Activated naive CD4-positive, alpha-beta T cell (primary cell): ENCODE measurements at places on chromosomes 13 and 19.

DNA sequence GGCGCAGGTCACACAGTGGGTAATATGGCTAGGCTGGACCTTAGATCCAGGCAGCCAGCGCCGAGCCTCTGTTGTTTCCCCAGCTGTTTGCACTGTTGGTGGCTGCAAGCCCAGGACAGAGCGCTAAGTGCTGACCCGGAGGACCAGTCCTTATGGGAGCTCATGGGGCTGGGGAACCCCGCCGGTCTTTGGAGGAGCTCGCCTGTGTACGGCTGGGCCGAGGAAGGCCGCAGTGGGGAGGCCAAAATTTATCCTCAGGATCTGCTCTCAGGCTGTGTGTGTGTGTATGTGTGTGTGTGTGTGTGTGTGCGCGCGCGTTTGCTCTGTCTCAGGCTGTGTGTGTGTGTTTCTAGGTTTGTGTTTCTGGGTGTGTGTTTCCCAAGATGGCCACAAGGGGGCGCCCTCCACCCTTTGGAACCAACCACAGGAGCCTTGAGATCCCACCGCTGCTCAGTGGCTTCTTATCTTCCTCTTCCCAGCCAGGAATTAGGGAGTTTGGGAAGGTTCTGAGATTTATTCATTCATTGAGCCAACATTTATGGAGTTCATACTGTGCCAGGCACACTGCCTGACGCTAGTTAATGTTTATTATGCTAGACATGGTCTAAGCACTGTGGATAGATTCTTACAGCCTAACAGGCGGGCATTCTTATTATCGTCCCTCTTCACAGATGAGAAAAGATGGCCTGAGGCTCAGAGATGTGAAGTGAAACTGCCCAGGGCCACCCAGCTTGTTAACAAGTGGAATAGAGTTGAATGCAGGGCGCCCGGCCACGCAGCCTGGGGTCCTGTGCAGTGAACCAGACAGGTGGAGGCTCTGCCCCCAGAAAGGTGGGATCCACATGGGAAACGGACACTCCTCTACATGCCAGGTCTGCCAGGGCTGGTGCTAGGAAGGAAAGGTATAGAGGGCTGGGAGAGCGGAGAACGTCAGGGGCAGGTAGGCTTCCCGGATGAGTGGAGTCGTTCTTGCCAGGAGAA lies 13.0 kb downstream of the PGLYRP1 start:
- peak; percentile 59 for DNase-seq

DNA sequence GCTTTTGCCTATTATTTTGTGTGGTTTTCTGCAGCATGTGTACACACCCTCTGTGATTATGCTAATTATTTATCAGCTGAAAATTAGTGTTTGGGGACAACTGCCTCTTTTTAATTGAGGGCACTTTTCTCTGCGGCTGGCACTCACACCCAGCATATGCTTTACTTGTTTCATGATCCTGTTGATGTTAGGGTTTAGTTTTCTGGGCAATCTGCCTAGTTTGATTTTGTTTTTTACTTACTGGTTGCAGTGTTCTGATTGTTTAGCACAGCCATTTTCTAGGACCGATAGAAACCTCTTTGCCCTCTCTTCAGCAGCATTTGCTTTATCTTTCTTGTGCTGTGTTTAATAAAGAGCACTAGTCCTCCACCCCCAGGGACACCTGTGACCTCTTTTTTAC lies 161.6 kb downstream of the PAN3 start:
- no peak for DNase-seq

GRCh38 chr19:3849092-3849491 lies 19.7 kb downstream of the ZFR2 start:
- DNase-seq, result peak; percentile 24

- DNase-seq, result no peak
Observed at GRCh38 chr13:62130062-62130970, 714.7 kb upstream of the PCDH20 start.

DNA sequence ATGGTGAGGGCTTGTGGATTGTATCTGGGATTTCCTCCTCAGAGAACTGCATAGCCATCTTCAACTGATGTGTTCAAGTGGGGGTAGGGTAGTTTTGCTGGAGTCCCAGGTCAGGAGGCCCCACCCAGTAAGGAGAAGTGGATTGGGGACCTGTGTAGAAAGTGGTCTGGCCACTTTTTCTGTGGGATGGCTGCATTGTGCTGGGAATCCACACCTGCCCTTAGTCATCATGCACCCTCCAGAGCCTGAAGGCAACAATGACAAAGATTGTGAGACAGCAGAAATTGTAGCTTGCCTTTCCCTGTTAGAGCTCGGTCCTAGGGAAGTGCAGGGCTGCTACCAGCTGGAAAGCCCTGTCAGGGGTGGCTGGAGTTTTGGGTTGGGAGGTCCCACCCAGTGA lies 255.4 kb downstream of the NDFIP2 start:
- DNase-seq, result no peak

DNA sequence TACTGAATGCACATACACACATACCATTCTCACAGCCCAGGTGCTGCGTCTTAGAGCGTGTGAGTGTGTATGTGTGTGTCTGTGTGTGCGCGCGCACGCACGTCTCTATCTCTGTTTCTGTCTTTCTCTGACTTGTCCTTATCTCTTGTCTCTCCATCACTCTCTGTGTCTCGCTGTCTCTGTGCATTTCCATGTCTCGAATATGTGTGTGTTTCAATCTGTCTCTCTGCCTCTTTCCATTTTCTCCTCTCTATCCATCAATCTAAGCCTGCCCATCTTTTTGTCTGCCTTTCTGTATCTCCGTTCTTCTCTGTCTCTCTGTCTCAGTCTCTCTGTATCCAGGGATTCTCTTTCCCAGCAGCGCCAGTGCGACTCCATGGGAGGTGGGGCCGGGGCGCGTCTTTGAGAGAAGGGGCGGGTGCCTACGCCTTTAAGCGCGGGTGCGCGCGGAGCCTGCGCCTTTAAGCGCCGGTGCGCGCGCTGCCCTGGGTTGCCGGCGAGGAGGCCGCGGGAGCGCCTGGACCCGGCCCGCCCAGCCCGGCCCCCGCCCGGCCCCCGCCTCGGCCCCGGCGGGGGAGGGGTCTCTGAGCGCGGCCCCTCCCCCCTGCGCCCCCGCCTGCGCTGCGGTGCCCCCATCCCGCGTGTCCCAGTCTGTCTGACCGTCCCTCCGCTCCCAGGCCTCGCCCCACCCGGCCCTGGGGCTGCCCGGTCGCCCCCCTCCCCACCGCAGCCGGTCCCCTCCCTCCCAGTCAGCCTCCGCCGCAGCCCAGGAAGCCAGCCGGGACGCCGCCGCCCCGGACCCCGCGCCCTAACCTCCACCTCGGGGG lies at the start of gene LRFN3:
Gene LRFN3 (plus strand): TSS at position 464 of the 827 bp plus-strand sequence. CDS start 3,052 bp downstream, outside the sequence.
- DNase-seq, result peak; percentile 14

DNA sequence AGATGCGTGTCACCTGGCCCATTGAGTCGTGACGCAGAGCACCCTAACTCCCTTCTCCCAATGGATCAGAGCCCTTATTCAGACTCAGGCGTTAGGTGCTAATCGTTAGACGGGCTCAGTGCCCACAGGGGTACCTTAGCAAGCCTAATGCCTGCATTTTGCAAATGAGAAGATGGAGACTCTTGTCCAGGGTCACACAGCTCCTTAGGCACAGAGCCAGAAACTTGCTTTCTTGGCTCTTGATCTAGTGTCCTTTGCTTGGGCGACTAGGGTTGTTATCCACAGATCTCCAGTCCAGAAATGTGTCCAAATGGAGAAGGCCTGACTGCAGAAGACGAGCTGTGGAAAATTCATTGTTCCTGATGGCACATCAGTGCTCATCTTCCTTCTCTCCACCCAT lies 85.1 kb downstream of the C13orf42 start:
- no peak for DNase-seq

DNA sequence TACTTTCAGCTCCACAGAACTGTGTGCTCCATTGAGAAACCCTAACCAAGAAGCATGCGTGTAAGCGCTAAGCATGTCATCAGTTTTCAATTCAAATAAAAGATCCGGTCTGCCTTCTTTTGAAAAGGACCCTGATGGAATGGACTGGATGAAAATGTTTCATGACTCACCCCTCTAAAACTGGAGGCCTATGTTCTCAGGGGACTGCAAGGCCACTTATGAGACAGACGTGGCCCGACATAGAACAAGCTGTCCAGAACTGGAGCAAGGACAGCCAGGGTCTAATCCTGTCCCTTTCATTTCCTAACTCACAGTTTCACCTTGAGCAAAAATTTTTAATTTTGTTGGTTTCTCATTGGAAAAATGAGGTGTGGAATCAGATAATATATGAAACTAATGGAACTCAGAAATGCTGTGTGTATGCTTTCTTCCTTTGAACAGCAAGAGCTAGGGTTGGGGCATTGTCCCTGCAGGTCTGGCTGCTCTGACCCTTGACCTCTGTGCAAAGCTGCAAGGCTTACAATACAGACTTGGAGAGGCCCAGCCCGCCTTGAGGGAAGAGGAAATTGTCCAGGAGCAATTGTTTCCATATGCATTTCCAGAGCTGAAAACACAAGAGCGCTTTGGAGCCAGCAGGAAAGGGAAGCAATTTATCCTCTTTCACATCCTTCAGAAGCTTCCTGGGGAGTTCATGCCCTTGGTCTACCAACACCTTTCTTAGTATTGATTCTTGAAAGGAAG lies 553.4 kb upstream of the KLF12 start:
- DNase-seq, result no peak

GRCh38 chr13:24168392-24168750 lies 7.9 kb downstream of the SPATA13 start:
- DNase-seq, result no peak

DNA sequence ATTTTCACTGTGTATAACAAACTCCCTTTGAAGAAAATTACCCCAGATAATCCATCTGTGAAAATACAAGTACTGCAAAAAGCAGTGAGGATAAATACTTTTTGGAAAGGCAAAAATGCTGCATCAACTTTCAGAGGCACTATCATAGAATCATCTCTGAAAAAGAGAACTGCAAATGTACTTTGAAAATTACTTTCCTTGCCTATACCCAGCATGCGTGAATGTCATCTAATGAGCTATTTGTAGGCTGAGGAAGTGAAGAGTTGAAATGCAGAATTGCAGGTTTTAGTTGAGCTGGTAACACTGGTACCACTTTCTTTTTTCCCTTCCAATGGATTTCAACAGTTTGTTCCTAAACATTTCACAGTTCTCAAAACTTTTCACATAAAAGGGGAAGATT lies 196.7 kb downstream of the TBC1D4 start:
- no peak for DNase-seq
